ENCODE measurements at places on chromosomes 11 and 22.

GRCh38 chr11:103619480-103619879, 417.0 kb upstream of the DDI1 start:
- DNase-seq = no peak

DNA sequence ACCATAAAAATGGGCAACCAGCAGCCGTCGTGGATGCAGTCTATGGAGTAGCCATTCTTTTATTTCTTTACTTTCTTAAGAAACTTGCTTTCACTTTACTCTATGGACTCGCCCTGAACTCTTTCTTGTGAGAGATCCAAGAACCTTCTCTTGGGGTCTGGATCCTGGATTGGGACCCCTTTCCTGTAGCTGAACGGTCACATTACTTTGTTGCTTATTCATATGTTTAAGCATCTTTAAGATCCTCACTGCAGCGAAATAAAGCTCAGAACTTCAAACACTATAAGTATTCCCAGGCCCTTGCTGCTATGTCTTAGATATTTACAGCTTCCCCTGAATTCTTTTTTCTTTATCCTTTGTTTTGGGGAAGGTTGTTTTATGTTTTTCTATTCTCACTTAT, 187.8 kb upstream of the DDI1 start:
- DNase-seq = no peak

- no peak for DNase-seq
Observed at GRCh38 chr11:111634981-111635705, 32.9 kb downstream of the SIK2 start.

DNA sequence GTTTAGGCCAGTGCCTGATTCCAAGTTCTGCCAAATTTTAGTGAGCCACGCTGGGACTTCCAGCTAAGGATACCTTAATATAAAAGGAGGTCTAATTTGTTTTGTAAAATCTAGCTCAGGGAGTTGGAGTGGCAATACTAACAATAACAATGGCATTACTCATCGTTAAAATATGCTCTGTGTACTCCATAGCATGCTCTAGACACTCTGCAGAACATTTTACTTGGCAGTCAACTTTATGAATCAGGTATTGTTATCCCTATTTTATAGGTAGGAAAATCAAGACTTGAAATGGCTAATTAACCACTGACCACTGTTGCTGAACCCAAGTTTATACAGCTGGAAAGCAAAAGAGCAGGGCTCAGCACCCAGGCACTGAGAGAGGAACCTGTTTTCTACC, 485.0 kb upstream of the KIRREL3 start:
- no peak for DNase-seq

GRCh38 chr11:72635933-72636332, 38.3 kb downstream of the PDE2A start:
- DNase-seq = no peak

- DNase-seq = no peak
Observed at GRCh38 chr11:117754030-117754429, 43.0 kb downstream of the DSCAML1 start.

- no peak for DNase-seq
Observed at GRCh38 chr11:8756201-8756600, 73.6 kb downstream of the RPL27A start.

Data from MV-4-11 (cell line).